ENCODE measurements at places on chromosomes 1 and 21.
A peak's percentile ranks its signal among the peaks of the same experiment; 100 is the strongest.

GRCh38 chr1:211493876-211494653 is 2.1 kb upstream of the RD3 start:
- DNase-seq: peak; percentile 27

DNA sequence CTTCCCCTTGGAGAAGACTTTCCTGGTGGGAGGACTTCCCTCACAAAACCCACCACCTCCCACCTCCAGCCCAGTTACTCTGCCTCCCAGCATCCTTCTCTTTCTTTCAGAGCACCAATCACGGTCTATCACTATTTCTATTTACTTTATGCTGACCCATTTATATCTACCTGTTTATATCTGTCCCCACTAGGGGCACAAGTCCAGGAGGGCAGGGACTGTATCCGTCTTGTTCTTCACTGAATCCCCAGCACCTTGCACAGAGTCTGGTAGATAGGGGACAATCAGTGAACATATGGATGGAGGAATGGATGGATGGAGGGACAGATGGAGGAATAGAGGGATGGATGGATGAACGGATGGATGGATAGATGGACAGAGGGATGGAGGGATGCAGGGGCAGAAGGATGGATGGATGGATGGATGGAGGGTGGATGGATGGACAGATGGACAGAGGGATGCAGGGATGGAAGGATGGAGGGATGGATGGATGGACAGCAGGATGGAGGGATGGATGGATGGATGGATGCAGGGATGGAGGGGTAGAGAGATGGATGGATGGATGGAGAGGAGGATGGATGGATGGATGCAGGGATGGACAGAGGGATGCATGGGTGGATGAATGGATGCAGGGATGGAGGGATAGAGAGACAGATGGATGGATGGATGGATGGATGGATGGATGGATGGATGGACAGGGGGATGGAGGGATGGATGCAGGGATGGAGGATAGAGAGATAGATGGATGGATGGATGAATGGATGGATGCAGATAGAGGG is 5.5 kb downstream of the C1QB start:
- DNase-seq: no peak

GRCh38 chr1:45012639-45013278 is 705 bp downstream of the UROD start:
- peak; percentile 73 for DNase-seq

GRCh38 chr1:229089586-229090208 is 181.2 kb upstream of the RAB4A start:
- no peak for DNase-seq

DNA sequence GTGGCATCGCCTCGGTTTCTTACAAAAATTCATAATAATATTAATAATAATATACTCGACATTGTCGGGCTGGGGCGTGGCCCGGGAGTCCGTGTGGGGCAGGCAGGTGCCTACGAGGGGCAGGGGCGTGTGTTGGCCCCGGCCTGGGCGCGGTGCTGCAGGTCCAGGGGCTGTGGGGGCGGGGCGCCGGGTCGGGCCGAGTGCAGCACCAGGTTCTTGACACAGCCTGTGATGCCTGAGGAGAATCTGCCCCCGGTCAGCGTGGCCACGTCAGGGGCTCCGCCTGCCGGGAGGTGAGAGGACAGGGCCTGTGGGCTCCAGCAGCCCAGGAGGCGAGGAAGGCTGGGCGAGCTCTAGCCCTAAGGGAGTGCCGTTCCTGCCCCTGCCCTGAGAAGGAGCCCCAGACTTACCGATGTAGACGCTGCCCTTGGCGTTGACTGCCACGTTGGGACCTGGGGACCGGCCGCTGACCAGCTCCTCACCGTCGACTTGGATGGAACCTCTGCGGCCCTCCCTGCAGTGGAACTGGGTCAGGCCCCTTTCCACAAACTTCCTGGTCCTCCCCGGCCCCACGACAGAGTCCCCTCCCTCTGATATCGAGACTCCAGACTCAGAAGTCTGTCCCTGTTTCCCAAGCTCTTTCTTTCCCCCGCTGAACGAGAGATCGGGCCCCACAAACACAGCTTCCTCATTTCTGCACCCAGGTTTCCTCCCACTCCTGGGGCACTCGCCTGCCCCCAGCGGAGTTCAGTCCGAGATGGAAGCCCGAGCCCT is 11.3 kb downstream of the LDLRAD2 start:
- no peak for DNase-seq

GRCh38 chr1:69766431-69767180 is 198.9 kb downstream of the LRRC7 start:
- no peak for DNase-seq

DNA sequence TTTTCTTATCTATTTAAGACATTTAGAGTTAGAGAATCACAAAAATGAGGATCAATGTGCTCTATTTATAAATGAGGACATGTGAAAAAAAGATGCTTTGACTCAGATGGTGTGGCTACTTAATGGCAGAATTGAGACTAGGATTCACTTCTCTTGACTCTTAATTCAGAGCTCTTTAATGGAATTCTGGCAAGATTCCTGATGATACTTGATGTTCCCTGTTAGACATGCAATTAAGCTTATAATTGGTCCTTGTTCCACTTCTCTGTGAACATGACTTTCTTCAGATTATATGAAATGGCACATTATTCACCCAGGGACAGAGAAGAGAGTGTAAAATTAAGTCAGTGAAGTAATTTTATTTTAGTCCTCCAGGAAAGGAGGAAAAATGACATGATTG is 165.3 kb downstream of the LRRC7 start:
- DNase-seq: no peak

DNA sequence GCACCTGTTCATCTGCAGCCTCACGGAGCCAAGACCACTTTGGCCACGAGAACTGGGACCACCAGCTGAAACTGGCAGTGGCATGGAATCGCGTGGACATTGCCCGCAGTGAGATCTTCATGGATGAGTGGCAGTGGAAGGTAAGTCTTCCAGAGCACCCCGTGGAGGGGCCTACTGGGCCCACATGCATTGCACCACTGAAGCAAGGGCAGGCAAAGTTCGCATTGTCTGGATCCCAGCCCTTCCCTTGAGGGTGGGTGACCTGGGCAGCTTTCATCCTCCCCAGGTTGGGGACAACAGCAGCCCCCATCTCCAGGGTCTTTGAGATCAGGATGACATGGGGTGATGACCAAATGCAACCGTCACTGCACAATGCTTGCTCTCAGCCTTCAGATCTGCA is 37.5 kb downstream of the TRPM2 start:
- DNase-seq: no peak

DNA sequence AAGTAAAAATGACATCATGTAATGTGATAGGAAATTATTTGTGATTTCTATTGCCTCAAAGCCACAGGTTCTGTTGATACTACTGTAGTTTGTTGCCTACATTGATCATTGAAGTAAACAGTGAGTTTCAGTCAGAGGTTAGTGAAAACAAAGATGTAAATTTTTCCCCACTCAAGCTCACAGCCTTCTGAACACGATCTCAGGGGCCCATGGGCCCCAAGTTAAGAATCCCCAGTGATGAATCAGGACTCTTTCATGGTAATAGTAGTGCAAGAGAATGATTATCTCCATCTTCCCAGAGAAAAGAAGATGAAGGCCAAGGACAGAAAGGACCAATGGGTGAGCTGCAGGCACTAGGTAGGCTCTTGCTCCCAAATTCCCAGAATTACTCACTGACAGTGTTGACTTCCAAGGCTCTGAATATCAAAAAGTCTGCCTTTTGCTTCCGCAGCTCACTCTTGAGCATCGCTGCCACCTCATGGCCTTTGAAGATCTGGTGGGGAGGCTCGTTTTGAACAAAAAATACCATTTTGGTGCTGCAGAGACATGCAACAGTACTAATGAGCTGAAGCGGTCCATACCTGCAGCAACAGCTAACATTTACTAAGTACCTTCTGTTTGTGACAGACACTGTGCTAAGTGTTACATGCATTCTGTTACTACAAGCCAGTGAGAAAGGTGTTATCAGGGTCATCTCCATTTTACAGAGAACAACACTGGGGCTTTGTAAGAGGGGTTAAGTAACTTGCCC is 113.3 kb downstream of the KIAA0319L start:
- no peak for DNase-seq

GRCh38 chr1:50427818-50428779 is 4.9 kb upstream of the DMRTA2 start:
- DNase-seq: no peak

- DNase-seq: no peak
Measured at GRCh38 chr1:110012100-110012780, 22.2 kb upstream of the STRIP1 start.

DNA sequence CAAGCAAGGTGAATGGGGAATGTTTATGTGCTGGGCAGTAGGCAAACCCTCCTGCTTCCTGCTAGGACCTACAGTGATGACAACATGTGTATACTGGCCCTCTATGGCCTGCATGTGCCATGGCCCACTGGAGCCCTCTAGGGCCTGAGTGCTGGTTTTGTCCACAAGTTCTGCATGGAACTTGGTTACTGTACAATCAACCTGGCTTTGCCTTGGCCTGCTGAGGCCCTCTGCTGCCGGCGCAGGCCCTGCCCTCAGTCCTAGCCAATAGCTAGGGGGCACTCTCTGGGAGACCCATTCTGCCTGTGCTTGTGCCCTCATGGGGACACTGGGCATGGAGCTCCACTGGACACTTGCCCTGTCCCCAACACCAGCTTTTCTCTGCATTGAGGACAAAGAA is 138.6 kb upstream of the NGF start:
- no peak for DNase-seq

DNA sequence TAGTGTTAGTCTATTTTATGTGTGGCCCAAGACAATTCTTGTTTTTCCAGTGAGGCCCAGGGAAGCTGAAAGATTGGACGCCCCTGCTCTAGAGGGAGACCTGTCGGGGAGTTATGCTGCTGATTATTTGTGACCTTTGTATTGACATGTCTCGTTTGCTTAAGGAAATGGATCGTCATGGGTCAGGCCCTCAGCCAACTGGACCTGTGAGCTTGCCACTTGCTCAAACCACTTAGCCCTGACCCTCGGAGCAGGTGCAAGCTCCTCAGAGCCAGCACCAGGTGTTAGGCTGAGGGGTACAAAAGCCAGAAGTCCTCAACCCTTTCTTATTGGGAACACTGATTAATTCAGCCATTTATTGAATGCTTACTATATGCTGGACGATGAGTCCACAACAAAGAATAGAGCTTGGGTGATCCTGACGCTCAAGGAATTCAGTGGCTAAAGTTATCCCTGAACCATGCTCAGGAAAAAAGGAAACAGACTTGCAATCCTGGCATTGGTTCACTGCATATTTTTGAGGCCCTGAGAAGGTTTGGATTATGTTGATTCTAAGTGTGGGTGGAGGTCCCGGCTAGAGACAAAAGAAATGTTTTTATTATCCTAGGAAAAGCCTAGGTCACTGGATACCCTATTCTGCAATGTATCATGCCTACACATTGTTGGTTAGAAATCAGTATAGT is 19.0 kb downstream of the TGFB2 start:
- no peak for DNase-seq

- no peak for DNase-seq
Measured at GRCh38 chr1:19650416-19651140, 6.5 kb downstream of the NBL1 start.

DNA sequence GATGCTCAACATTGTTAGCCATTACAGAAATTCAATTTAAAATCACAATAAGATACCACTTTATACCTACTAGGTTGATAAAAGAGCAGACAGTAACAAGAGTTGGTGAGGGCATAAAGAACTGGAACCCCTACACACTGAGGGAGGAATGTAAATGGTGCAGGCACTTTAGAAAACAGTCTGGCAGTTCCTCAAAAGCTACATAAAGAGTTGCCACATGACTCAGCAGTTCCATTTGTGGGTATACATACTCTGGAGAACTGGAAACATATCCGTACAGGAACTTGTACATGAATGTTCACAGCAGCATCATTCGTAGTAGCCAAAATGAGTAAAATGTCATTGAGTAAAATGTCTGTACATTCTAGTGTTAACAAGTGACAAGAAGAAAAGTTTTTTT is 17.0 kb downstream of the NSL1 start:
- DNase-seq: no peak

GRCh38 chr1:91734761-91735160 is 151.2 kb downstream of the TGFBR3 start:
- DNase-seq: no peak

GRCh38 chr1:93715529-93716126 is 34.0 kb upstream of the BCAR3 start:
- DNase-seq: no peak

DNA sequence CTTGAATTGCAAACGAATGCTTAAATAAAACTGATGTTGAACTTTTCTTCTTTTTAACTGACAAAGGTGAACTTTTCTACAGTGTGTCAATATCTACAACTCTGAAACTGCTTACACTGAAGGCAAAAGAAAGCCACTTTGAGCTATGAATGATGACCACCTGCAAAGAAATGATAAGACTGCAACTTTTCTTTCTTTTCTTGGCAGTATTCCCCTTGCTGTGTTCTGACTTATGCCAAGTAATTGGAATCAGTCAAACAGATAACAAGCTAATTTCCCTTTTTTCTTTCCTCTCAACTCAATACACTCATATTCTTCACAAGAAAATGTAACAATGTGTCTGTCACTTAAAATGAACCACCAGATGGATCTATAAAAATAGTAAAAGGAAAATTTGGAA is 588.1 kb upstream of the BRINP3 start:
- no peak for DNase-seq

- DNase-seq: no peak
Measured at GRCh38 chr1:51514733-51515132, 4.3 kb downstream of the EPS15 start.

- no peak for DNase-seq
Measured at GRCh38 chr1:171081314-171081753, 9.4 kb upstream of the FMO3 start.

- no peak for DNase-seq
Measured at GRCh38 chr1:95467036-95467435, 233.0 kb downstream of the RWDD3 start.

DNA sequence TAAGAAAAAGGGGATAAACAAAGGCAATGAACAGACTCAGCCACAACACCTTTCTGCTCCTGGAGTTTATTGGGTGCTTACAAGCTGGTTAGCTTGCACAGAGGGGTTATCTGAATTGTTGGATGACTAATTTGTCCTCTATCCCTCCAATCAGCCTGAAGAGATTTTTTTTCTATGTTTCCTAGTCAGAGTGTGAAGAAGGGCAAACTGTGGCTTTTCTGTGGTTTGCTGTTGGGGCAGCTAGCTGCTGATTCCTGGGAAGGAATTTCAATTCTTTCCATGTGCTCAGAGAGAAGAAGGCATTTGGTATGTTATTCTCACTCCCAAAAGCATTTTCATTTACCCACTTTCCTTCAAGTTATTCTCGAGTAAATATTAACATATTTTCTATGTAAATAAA is 48.6 kb downstream of the PCP4 start:
- DNase-seq: no peak

Measured in activated effector memory CD4-positive, alpha-beta T cell treated with anti-CD3 and anti-CD28 coated beads, Interleukin-2, amount 50 U/mL, for 16 hours (primary cell).